Progenitor cell of endocrine pancreas (in vitro differentiated cells): ENCODE measurements at places on chromosomes 5 and 9.

DNA sequence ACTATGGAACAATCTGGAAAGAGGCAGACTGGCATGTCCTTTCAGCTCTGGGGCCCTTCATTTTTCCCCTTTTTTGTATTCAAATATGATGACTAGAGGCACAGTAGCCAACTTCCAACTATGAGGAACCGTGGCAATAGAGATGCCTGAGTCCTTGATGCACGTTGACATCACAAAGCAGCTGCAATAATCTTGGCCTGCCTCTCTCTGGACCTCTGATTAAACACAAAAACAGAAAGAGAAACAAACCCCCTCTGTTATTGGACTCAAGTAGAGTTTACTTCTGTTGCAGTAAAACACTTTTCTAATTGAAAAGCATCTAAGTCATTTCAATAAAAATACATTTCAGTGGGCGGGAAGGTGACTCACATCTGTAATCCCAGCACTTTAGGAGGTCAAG is 122.2 kb upstream of the GRAMD2B start:
- DNase-seq, result no peak

DNA sequence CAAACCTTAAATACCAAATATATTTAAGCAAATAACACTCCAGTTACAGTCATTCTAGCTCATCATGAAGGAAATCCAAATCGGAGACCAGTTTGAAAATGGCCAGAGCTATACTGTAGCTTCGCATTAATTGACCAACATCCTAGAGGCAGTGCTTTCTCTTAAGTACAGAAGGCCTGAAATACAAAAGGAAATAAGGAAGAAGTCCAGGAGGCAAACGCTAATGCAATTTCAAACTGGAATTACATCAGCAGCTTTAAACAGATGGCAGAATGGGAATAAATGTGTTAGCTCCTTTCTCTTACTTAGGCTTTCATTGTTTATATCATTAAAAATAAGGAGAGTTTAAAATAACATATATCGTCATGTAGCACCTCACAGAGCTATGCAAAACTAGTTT is 197.0 kb downstream of the SEC61B start:
- no peak for DNase-seq

GRCh38 chr9:37364136-37364535 is 58.4 kb upstream of the GRHPR start:
- no peak for DNase-seq

DNA sequence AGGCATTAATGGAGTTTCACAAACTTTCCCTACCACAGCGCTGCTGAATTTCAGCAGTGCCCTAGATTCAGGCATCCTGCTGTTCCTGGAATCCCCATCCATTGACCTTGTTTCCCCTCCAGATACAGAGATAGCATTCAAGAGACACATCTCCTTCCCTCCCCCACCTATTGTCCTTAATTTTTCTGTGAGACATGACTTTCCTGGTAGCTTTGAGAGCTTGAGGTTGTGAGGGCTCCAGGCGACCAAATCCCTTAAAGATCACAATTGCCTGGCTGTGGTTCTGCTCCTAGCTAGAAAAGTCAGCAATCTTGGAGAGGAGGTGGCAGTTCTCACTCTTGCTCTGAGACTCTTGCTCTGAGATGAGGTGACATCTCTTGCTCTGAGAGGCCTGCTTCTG is 48.0 kb downstream of the PRR16 start:
- no peak for DNase-seq

DNA sequence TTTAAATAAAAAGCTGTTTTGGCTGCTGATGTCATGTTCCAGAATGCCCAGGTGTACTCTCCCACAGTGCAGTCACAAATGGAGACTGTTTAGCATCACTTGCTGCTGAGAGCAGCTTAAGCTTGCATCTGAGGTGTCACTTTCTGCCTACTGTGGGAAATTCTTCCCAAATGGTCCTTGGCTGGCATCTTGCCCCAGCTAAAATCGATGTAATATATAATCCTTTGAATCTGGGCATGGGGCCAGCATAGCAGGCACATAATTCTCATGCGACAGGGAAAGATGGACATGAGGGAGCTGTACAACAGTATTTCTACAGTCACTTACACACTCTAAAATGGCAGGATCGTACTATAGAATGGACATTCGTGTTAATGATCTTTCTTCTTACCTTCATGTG is 144.3 kb downstream of the MACIR start:
- DNase-seq, result no peak

DNA sequence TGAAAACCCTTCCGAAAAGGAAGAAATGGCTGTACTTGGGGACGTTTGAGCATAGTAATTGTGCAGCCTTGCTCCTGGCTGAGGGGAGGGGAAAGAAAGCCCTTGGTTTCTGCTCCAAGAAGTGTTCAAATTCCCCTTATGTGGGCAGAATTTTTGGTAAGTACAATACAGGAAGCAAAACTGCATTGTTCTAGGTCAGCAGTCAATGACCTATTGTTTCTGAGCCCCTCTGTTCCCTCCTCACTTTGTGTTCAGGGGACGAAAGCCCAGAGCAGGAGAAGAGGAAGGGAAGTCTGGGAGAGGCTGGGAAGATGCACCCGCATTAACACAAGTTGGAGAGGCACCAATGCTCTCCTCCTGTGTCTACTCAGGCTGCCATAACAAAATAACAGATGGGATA is 11.9 kb downstream of the BASP1 start:
- DNase-seq, result no peak

- no peak for DNase-seq
Observed at GRCh38 chr5:53249529-53250200, 140.1 kb upstream of the MOCS2 start.

DNA sequence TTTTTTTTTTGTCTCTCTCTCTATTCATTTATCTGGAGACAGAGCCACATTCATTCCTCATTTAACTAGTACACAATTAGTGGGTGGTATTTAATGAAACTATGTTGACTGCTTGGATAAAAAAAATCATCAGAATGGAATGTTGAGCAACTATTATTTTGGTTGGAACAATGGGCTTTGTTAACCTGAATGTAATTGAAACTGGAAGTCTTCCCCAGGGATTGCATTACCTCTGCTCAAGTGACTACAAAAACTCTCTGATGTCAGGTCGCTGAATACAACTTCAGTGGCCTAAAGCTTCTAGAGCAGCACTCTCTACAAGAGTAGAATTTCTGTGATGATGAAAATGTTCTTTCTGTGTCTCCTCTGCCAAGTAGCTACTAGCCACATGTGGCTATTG is 295.8 kb downstream of the DEPDC1B start:
- DNase-seq, result no peak

DNA sequence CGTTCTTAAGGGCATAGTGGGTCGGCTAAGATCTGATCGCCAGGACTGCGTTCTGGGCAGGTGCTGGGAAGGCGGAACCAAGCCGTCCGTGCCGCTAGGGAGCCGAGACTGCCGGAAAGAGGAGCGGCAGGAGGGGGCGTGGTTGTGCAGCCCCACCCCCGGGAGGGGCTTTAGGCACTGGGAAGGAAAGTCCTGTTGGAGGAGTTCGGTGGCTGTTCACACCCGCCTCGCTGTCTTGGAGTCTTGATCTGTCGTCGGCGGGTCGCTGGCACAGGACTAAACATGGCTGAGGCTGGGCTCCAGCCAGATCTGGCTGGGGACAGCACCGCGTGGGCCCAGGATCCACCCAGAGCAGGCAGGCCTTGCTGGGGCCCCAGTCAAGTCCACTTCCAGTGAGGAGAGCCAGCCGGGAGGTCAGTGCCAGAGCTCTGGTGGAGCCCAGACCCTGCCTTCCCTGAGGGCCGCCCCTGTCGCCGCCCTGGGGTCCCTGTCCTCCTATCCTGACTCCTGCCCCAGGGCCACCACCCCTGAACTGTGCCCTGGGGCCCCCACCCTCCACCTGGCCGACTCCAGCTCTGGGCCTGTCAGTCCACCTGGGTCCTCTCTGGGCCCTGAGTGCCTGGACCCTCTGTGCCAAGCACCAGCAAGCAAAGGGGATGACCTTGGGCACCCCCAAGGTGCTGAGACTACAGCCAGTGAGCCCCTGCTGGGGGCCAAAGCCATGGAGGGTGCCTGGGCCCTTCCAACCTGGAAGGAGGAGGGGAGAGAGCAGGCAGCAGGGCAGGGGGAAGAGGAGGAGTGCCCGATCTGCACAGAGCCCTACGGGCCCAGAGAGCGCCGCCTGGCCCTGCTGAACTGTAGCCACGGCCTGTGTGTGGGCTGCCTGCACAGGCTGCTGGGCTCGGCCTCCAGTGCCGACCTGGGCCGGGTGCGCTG is 4.5 kb downstream of the RNF208 start:
- DNase-seq, result no peak

GRCh38 chr9:18114559-18115475 is 359.1 kb upstream of the ADAMTSL1 start:
- DNase-seq, result no peak

GRCh38 chr5:115389799-115390382 is 93.4 kb upstream of the CCDC112 start:
- DNase-seq, result no peak

- no peak for DNase-seq
Observed at GRCh38 chr5:64972591-64972990, 203.9 kb downstream of the CWC27 start.

DNA sequence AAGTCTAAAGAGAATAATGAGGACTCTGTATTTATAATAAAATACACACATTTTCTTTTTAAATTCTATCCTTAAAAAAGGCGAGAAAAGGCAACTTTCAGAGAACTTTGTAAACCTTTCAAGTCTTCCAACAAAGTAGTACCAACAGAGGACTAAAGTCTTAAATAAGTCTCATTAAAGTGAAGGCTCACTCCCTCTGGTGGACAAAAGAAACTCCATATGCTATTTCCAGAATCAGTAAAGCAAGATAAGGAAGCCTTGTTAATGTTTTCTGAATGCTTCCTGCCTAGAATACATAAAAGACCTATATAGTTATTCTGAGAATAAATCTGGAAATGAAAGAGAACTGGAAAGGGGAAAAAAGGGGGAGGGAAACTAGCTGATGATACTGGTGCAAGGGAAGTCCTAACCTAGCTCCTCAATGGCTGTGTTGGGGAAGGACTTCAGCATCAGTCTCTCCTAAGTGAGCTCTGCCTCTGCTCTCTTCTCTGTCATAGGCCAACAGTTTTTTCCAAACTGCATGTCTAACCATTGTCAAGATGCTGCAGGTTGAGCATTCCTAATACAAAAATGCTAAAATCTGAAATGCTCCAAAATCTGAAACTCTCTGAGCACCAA is 7.2 kb downstream of the HMGCS1 start:
- DNase-seq, result no peak

DNA sequence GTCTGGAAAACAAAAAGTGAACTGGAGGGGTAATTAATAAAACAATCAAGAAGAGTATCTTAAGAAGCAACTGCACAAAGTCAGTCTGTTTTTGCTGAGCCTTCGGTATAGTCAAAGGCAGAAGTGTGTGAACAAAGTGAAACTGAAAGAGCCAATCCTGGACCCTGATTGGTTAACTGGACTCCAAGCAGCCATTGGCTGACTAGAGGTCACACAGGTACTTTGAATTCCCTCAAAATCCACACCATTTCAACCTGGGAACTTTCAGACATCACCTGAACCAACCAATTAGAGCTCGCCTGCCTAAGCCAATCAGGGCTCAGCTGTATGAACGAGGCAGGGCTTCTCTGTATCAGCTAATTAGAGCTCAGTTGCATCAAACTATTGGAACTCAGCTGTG is 286.7 kb downstream of the TLE4 start:
- DNase-seq, result no peak

- no peak for DNase-seq
Observed at GRCh38 chr5:150066901-150067396, 19.4 kb downstream of the CSF1R start.

GRCh38 chr5:60700416-60700757 is 421 bp upstream of the DEPDC1B start:
- DNase-seq, result no peak

DNA sequence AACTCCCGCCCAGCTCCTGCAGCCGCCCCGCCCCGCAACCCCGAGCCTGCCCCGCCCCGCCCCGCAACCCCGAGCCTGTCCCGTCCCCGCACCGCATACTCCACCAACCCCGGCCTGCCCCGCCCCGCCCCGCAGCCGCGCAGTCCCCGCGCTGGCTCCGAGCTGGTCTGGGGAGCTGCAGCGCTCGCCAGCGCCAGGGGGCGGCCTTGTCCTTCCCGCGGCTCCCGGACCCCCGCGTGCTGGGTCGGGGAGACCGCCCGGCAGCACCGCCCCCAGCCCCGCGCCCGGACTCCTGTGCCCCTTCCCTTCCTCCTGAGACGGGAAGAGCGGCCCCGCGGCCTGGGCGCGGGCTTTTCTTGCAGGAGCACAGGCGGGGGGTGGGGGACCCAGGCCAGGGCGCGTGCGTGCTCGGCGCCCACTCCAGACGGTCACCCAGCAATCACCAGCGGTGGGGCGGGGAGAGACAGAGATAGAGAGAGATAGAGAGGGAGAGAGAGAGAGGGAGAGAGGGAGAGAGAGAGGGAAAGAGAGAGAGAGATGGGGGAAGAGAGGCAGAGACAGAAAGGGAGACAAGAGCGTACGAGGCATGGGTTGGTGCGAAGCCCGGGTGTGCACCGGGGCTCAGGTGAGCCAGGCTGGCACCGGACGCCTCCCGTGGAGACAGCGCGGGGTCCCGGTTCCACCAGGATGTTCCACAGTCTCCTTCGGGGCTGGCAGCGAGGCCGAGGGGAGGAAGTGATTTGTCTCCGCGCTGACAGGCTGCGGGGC is 14.7 kb upstream of the TMEM250 start:
- peak; percentile 64 for DNase-seq

GRCh38 chr5:10338686-10339057 is 14.8 kb upstream of the MARCHF6 start:
- no peak for DNase-seq

- DNase-seq, result no peak
Observed at GRCh38 chr9:20997503-20998076, 33.9 kb downstream of the HACD4 start.

DNA sequence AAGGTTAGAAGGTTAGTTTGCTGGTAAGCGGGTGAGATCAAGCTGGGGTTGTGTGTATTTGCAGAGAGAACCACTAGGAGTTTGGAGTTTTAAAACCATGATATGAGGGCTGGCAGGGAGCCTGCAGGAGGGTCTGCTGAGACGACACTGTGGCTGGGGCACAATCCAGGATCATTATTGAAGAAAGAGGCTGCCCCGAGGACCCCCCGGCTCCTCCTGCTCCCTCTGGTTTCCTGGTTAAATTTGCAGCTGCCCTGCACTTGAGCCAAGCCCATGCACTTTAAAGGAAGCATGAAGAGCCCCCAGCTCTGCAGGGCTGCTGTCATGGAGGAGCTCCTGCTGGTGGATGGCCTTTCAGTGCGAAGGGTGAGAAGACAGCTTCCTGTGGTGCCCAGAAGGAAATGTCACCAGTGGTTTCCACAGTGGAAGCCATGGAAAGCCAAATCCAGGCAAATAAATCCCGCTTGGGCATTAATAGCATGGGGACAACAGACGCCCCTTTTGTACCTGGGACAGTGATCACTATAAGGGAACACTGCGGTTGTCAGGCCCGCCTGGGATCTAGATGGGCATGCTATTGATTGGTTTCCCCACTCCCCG is 140.7 kb downstream of the NSG2 start:
- no peak for DNase-seq

- no peak for DNase-seq
Observed at GRCh38 chr9:91359083-91359482, 2.6 kb downstream of the AUH start.

GRCh38 chr9:99226054-99226453 is 4.0 kb downstream of the SEC61B start:
- DNase-seq, result no peak

GRCh38 chr5:119338326-119338946 is 17.4 kb upstream of the TNFAIP8 start:
- no peak for DNase-seq

- no peak for DNase-seq
Observed at GRCh38 chr5:1885868-1886845, 3.4 kb upstream of the IRX4 start.

GRCh38 chr9:133614678-133615077 is 5.5 kb upstream of the FAM163B start:
- DNase-seq, result no peak

- DNase-seq, result no peak
Observed at GRCh38 chr5:97037819-97038218, 101.9 kb downstream of the LNPEP start.
